Brain (organoid and tissue), 16 donors: ENCODE measurements at places on chromosomes 16 and 17.
A peak's percentile ranks its signal among the peaks of the same experiment; 100 is the strongest.

DNA sequence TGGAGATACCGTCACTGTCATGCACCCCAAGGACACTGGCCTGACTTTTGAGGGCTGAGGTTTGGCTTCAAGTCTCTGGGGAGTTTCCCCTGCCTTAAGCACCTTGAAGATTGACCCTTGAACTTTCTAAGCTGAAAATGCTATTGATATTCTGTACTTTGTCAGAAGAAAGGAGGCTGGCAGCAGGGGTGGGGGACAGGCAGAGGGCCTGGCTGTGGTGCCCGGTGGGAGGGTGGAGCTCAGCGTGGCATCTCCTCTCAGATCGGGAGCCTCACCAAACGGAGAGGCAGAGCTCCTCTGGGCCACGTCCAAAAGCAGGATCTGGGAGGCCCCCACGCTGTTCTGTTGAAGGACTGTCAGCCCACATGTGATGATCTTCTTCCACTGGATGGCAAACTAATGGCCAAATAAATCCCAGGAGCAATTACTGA is 305.2 kb upstream of the IRX3 start:
- no peak for DNase-seq

- no peak for DNase-seq
Observed at GRCh38 chr17:46991617-46992016, 12.6 kb upstream of the RPRML start.

DNA sequence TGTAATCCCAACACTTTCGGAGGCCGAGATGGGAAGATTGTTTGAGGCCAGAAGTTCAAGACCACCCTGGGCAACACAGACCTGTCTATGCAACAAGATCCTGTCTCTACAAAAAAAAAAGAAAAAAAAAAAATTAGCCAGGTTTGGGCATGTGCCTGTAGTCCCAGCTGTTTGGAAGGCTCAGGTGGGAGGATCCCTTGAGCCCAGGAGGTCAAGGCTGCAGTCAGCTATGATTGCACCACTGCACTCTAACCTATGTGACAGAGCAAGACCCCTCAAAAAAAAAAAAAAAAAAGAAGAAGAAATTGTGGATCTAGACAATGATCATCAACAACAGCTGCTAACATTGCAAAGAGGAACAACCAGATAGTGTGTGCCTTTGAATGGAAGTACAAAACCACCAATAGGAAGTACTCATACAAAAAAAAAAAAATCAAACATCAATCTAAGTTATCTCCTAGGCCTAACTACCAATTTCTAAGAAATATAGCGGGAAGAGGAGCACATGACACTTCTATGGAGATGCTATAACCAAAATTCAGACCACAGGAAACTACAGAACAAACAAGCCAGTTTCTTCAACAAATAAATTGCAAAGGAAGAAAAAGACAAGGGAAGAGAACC is 258.7 kb downstream of the MRTFB start:
- no peak for DNase-seq

DNA sequence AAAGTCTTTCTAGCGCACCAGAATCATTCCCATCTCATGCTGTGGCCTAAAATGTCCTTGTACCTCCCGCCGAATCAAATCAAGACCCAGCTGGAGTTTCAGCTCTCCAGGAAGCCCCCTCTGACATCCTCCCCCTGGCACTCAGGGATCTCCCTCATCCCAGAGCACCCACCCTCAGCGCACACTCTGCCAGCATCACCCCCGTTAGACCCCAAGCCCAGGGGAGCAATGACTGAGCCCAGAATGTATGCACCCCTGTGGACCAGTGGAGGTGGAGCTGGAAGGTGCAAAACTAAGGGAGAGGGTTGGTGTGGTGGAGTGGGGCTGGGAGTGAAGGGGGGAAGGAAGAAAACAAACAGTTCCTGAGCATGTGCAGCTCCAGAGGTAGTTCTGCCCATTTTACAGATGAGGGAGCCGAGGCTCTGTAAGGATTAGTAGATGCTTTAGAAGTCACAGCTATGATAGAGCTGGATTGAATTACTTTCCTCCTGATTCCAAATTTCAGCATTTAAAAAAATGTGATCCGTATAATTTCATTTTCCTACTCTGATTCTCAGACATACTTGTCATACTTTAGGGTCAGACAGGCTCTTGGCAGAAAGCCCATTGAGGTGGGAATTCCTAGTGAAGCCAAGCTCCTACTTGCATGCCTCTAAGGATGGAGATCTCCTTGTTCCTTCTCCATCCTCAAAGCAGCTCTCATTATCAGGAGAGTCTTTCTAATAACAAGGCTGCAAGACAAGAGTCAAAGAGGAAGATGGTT is 242.7 kb downstream of the KATNIP start:
- DNase-seq: no peak

- DNase-seq: peak; percentile 87
Observed at GRCh38 chr17:8158267-8159031, 4.3 kb downstream of the VAMP2 start.

GRCh38 chr17:8909586-8910270 is 42.3 kb upstream of the PIK3R6 start:
- no peak for DNase-seq

GRCh38 chr17:57062865-57063264 is 22.2 kb upstream of the AKAP1 start:
- DNase-seq: no peak

GRCh38 chr16:88973007-88973410 is 4.0 kb downstream of the CBFA2T3 start:
- no peak for DNase-seq

DNA sequence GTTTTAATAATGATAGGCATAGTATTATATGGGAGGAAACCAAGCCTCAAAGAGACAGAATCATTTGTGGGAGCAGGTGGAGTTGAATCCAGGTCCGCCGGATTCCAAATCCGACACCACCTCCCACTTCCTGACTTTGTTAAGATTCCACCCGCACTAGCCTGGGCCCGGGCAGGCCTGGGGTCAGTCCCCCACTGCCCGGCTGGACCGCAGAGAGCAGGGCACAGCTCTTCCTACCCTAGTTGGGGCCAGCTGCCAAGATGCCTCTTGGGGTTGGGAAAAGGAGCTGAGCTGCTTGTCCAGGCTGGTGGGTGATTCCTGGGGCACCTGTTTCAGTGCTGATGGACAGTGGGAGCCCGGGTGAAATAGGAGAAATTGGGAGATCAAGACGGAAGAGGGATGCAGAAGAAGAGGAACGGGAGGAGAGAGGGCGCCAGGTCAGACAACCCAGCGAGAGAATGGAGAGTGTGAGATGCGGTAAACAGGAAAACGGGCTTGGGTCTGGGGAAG is 53.9 kb downstream of the OR1D5 start:
- no peak for DNase-seq

GRCh38 chr17:29483503-29483902 is 83.3 kb downstream of the ABHD15 start:
- DNase-seq: no peak

- no peak for DNase-seq
Observed at GRCh38 chr17:49106321-49107210, 26.0 kb upstream of the B4GALNT2 start.

DNA sequence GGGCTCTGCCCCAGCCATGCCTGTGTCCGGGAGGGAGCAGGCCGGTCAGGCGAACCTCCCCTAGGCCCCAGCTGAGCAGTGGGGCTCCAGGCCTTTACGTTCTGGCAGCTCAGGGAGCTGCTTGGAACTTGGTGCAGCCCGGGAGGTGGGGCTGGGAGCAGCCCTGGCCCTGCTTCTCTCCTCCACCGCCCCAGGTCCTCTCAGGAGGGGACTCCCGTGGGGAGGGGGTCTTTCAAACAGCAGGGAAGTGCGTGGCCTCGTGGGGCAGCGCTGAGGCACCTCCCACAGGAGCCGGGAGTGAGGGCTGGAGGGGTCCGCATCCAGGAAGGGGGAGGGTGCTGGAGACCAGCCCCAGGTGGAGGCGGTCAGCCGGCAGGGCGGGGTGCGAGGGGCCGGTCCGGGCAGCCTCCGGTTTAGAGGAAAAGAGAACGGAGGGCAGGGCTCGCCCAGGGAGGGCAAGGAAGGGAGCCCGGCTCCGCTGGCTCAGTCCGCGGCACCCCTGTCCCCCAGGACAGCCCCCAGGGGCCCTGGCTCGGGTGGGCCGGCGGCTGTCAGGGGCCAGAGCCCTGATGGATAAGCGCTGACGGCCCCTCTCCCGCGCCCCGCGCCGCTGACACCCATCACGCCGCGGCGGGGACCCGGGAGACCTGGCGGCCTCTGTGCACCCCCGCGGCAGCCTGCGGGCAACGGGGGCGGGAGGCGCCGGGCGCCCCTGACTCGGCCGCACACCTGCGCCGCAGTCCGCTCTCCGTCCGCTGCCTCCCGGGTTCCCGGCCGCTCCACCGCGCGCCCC is 587 bp upstream of the PRR35 start:
- DNase-seq: no peak

GRCh38 chr17:51721730-51722129 is 436.8 kb downstream of the CA10 start:
- DNase-seq: no peak

GRCh38 chr16:35414563-35414962 is 1955.2 kb downstream of the TP53TG3F start:
- DNase-seq: no peak

DNA sequence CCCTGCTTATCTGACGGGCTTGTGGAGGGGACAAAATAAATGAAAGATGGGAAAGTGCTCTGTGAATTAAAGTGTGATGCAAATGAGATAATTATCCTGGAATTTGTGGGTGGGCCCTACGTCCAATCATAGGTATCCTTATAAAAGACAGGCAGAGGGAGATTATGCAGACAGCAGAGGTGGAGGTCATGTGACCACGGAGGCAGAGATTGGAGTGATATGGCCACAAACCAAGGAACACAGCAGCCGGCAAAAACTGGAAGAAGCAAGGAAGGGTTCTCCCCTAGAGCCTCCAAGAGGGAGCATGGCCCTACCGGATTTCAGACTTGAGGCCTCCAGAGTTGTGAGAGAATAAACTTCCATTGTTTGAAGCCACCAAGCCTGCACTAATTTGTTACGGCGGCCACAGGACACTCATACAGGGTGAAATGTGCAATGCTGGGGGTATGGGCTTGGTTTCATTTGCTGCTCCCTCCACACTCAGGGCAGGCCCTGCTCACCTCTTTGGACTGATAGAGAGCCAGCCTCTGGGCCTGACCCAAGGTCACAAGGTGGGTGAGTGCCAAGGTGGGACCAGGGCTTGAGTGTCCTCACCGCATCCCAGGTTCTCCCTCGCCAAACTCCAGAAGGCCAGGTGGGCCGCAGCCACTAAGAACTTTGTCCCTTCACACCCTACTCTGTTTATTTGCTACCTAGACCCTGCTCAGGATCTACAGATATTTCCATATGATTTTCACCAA is 149.6 kb upstream of the TNRC6C start:
- no peak for DNase-seq

GRCh38 chr17:66429680-66430079 is 127.3 kb downstream of the PRKCA start:
- DNase-seq: no peak

- peak; percentile 59 for DNase-seq
Observed at GRCh38 chr16:66344533-66345145, 21.9 kb upstream of the CDH5 start.

DNA sequence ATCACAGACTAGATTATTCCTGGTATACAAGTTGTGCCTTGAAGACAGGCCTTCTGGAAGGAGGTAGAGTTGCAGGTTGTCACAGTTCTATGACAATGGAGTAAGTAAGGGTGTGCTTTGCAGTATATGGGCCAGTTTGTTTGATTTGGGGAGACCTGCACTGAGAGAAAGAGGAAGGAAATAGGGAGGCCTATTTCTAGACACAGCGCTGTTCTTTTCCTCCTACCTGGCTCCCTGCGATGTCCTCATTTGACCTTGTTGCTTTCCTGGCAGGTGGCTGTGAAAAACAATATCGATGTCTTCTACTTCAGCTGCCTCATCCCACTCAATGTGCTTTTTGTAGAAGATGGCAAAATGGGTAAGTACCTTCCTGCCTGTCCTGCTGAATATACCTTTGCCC is 22.5 kb upstream of the RASL10B start:
- no peak for DNase-seq

- no peak for DNase-seq
Observed at GRCh38 chr17:81309140-81309858, 14.2 kb upstream of the SLC38A10 start.

- DNase-seq: no peak
Observed at GRCh38 chr16:12235110-12235509, 258.6 kb downstream of the SNX29 start.

DNA sequence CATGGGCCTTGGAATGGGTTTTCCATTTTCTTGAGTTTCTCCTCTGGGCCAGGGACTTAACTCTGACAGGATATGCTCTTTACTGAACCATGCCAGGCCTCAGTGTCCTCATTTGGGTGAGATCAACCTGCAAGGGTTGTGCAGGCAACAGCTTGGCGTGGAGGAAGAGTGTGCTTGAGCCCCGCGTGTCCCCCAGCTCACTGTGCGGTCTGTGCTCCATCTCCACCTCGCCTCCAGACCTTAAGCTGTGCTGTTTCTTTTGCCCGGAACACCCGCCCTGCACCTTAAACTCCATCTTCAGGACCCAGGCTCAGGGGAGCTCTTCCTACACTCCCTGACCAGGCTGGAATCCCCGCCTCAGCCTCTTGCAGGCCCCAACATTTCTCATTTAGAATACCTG is 9.7 kb downstream of the RUSF1 start:
- DNase-seq: no peak

DNA sequence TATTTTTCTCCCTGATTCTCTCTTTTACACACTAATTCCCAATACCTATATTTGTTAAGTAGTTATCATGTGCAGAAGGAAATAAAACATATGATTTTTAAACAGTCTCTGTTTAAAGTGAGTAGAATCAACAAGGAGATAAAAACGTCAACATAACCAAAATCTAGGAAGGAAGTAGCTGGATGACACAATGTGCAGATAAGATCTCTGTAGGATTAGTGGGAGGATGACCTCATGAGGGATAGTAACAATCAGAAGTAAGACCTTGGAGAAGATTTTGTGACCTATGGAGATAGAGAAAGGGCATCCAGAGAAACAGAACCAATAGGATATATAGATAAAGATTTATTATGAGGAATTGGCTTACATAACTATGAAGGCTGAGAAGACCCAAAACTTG is 262.6 kb upstream of the CDH11 start:
- no peak for DNase-seq

- DNase-seq: no peak
Observed at GRCh38 chr17:15882058-15882720, 62.7 kb upstream of the ADORA2B start.

- DNase-seq: no peak
Observed at GRCh38 chr16:31329671-31330552, 25.1 kb upstream of the ITGAX start.

DNA sequence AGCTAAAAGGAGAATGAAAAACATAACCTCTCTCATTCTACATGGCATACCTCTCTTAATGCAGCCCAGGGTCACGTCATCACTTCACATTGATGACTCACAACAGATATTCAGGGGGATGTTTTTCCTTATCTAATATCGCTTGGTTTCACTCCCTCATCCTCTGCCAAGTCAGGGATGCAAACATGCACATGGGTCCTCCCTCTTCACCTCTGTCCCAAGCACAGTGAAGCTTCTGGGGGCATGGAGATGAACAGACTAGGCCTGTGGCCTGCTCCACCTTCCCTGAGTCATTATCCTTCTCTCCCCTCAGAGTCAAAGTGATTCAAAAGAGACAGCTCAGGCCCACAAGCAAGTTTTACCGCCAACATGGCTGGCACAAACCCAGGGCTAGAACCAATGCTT is 2.3 kb upstream of the MT2A start:
- DNase-seq: no peak

GRCh38 chr16:17768257-17768656 is 297.5 kb upstream of the XYLT1 start:
- no peak for DNase-seq

- no peak for DNase-seq
Observed at GRCh38 chr17:83194761-83195329, 115.4 kb downstream of the METRNL start.

- DNase-seq: peak; percentile 66
Observed at GRCh38 chr16:82748026-82748425, 121.3 kb downstream of the CDH13 start.

- DNase-seq: peak; percentile 63
Observed at GRCh38 chr16:46972429-46973206, 856 bp downstream of the DNAJA2 start.
